ENCODE measurements at places on chromosomes 16 and 17.

DNA sequence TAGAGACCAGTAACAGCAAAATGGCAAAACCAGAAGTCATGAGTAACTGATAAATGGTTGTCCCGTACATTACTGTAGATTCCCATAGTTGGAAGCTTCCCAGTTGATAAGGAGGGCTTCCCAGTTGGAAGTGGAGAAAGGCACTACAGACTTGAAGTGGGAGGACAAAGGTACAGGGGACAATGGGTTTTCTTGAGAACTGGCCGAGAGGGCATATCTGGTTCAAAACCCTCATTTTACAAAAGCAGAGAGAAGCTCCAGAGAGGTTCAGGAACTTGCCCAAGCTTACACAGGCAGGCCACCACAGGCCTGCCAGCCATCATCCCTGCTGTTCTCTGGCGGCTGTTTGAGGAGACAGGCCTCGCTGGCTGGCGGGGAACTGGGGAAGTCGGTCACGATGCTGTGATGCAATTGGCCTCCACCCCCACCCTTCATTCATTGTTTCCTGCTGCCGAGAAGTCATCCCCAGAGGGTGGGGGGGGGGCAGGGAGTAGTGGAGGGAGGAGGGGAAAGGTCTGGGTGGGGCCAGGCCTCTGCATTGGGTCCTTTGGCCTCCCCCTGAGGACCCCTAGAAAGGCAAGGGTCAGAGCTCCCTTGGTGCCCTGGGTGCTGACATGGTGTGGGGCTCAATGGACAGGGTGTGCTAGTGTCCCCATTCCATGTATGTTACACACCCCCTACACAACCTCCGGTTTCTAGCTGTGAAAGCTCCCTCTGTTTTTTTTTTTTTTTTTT lies 3.0 kb downstream of the UBALD2 start:
- DNase-seq = no peak

DNA sequence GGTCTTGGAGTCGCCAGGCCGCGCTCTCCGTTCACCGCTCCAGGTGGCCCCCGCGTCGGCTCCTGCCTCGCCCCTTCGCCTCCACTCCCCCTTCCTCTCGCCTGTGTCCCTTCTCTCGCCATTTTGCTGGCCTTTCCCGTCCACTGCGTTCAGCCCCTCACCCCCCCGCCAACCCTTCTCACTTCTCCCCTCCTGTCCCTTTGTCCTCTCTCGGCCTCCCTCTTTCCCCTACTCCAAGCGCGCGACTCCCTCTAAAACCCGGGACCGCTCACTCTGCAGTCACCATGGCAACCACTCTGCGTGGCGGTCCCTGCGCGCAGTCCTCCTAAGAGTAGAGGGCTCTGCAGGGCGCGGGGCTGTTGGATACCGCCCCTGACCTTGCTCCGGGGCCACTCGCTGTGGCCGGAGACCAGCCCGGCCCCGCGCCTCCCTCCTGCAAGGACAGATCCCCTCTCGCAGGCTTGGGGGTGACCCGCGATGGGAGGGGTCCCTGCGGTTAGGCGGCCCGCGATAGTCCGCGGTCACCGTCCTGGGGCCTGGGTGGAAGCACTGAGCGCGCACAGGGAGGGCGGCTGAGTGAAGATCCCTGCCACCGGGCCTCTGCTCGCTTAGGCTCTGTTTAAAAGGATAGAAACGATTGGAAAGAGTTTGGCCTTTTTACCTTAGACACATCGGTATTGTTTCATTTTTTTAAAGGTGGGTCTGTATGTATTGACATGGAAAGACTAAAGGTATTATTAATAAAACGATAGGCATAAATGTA lies 454 bp downstream of the CCDC40 start:
- DNase-seq = no peak

DNA sequence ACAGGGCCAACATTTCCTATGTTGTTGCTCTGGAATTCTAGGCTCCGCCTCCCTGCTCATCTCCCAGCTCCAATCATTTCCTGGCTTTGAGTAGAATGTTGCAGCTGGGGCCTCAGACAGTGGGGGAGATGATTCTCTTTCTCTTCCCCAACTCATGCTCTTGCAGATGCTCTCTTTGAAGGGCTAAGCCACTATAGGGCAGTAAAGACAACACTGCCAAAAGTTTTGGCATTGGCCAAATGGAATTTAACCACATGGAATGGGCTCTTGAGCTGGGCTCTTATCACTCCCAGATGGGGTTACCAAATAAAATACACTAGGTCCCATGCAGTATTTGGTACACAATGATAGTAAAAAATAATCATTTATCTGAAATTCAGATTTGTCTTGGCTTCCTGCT lies 19.6 kb upstream of the EFCAB13 start:
- no peak for DNase-seq

DNA sequence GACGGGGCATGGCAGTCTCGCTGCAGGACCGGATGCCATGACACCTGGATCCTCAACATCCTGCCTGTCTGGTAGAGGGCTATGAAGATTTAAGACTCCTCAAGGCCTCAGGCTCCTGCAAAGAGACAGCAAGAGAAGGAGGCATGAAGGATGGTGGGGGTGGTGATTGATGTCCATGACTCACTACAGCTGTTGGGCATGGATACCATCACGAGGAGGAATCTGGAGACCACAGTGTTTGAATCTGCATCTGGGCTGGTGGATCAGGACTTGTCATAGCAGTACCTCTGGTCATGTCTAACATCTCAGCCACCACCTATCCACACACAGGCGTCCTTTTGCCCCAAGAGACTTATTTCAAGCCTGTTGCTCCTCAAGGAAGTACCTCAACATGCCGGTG lies 50.2 kb upstream of the WSCD1 start:
- DNase-seq = no peak

- no peak for DNase-seq
Measured at GRCh38 chr17:66841328-66841727, 6.4 kb downstream of the CACNG5 start.

DNA sequence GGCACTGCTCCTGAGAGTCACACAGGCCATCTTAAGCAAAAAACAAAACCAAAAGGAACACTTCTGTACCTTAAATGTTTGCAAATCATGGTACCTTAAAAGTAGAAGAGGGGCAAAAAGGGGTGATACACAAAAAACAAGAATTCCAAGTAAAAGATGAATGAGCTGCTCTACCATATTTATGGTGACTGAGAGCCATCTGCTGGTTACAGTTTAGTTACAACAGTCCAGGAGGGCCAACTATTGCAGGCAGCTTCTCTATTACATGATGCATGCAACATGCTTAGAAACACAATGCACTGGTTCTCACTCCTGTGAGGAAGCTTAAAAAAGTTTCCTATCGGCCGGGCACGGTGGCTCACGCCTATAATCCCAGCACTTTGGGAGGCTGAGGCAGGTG lies 53.5 kb downstream of the STX8 start:
- DNase-seq = no peak

- no peak for DNase-seq
Measured at GRCh38 chr17:46962374-46962790, 16.7 kb downstream of the RPRML start.

Measured in HS-5 (cell line).